ENCODE measurements at places on chromosomes 4 and X.

DNA sequence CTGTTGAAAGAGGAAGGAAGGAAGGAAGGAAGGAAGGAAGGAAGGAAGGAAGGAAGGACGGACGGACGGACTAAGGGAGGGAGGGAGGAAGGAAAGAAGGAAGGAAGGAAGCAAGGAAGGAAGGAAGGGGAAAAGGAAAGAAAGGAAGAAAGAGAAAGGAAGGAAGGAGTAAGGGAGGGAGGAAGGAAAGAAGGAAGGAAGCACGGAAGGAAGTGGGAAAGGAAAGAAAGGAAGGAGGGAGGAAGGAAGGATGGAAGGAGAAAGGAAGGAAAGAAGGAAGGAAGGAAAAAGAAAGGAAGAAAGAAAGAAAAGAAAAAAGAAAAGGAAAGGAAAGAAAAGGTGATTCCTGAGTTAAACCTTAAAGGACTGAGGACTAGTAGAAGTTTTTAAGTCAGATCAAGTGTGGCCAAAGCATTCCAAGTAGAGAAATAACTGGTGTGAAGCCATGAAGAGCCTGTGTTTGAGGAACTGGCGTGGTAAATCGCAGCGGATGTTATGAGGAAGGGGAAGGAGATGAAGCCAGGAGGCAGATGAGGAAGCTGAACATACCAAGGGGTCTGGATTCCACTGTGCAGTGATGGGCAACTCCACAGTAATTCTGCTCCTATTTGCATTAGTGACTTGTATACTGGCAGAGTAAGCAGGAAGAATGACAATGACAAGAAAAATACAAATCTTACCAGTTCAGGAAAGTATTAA is 163.5 kb downstream of the MGST2 start:
- no peak for DNase-seq

GRCh38 chr4:128068918-128069317 is 7.8 kb downstream of the LARP1B start:
- no peak for DNase-seq

GRCh38 chrX:124085063-124085462 is 123.6 kb downstream of the STAG2 start:
- no peak for DNase-seq

DNA sequence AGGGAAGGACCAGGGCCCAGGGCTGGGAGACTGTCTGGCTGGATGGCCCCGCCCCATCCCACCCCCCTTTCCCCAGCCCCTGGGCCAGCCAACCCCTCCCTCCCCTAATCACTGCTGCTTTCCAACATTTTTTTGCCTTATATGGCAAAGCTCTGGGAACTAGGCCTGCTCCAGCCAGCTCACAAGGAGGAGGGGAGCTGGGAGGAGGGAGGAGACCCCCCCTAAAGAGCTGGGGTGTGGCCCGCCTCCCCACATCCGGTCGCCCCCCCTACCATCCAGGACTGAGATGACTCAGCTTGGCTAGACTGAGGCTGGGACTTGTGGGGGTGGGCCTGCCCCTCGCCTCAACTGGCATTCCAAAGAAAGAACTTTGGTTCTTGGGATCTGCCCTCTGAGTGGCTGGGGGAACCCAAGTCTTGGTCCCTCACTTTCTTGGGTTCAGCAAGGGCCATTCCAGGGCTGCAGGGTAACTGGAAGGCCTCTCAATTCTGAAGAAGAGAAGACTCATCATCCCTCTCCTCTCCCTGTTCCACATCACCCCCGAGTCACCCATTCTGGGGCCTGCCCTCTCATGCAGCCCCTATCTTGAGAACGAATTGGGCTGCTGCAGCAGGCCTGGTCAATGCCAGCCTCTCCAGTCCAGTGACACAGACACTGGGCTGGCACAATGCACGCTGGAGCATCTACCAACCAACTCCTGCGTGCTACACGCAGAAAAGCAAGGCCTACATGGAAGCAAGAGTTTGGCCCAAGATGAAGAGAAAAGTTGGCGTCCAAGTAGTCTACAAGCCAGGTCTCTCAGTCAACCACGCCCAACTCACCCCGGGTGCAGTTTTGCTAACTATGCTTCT is 4.8 kb downstream of the FLNA start:
- peak; percentile 72 for DNase-seq

DNA sequence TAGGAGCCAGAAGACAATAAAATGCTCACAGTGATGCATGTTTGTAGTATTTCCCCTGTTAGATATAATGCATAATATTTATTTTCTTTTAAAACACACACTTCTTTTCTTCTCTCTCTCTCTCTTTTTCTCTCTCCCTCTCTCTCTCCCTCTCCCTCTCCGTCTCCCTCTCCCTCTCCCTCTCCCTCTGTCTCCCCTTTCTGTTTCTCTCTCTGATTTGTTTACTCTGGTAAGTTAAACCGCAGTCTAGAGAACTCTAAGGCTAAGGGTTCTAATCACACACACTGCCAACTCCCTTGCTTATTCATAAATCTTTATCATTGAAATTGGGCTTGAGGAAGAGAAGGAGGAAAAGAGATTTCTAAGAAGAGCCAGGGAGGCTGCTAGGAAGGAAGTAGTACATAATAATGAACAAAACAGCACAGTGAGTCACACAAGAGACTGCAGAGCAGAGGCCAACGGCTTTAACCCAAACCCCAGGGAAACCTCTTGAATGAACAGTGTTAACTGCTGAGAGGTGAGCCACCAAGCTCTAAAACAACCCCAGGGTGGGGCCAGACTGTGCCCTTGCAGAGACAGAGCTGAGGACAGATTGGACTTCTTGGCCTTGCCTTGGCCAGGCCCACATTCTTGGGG is 9.1 kb upstream of the PHOX2B start:
- DNase-seq: no peak

DNA sequence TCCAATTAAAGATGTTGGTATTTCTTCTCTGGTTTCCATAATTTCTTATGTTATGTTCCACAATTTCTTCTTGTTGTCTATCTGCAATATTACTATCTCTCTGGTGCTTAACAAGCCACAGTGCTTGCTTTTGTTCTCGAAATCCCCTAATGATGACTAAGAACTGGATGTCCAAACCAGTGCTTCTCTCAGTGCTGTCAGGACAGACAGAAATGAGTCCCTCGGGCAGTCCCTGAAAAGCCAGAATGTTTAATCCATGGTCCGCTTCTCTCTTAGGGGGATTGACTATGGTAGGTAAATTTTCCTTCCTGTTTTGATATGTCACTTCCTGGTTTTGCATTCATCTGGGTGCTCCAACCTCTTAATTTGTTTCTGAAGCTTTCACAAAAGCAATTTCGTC is 321.6 kb upstream of the PCDH10 start:
- no peak for DNase-seq

GRCh38 chrX:103637604-103638338 is 9.0 kb downstream of the TCEAL1 start:
- DNase-seq: no peak

GRCh38 chrX:119055687-119056086 is 17.1 kb upstream of the CT47C1 start:
- no peak for DNase-seq

- no peak for DNase-seq
Measured at GRCh38 chr4:95421869-95422268, 126.9 kb downstream of the UNC5C start.

GRCh38 chrX:21374163-21374993 is at the start of gene CNKSR2:
Gene CNKSR2, plus strand, starts transcription at chrX:21374418. Its CDS starts 480 bp downstream, at chrX:21374898.
- peak; percentile 91 for DNase-seq

GRCh38 chr4:20422398-20422797 is 170.7 kb downstream of the SLIT2 start:
- peak; percentile 36 for DNase-seq

- DNase-seq: no peak
Measured at GRCh38 chr4:98148856-98149255, 5.6 kb upstream of the STPG2 start.

DNA sequence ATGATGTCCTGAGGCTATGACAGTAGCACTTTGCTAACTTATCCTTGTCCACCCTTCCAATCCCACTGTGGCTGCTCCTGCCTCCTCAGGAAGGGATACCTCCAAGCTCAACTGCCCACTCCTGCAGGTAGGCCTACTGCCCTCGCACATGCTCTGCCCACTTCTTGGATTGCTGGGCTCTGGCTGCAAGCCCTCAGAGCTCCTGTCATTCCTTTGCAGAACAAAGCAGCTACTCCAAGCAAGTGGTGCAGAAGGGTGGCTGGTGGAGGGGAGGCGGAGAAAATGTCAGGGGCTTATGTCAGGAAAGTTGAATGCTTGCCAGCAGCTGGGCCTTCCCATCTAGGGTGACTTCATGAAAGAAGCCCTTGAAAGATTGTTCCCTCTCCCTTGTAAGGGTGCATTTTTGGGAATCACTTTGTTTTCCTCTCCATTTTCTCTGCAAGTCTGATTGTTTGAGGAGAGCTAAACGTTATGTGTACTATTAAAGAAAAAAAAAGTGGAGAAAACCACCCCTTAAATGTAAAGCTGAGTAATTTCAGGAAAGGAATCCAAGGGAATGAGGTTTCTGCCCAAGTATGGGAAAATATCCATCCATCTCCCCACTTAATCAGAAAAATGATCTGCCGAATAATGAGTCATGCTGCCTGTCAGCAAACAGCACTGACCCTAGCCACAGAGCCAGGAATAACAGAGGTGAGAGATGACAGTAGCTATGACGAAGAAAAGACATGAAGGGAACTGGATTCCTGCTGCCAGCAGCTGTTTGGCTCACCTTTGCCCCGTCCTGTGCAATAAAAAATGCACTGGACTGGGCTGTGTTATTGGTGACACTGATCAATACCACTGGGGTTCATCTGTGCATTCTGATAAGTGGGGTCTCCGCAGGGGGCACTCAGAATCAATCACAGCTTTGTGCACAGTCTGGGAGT is 102.0 kb downstream of the RTL5 start:
- peak; percentile 48 for DNase-seq

GRCh38 chr4:55385201-55385649 is 10.5 kb upstream of the TMEM165 start:
- no peak for DNase-seq

DNA sequence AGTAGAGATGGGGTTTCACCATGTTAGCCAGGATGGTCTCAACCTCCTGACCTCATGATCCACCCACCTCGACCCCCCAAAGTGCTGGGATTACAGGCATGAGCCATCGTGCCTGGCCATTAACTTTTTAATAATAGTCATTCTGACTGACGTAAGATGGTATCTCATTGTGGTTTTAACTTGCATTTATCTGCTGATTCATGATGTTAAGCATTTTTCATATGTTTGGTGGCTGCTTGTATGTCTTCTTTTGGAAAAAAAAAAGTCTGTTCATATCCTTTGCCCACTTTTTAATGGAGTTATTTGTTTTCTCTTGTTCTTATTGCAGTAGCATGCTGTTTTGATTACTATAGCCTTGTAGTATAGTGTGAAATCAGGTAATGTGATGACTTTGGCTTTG is 45.8 kb downstream of the ANXA10 start:
- DNase-seq: no peak

DNA sequence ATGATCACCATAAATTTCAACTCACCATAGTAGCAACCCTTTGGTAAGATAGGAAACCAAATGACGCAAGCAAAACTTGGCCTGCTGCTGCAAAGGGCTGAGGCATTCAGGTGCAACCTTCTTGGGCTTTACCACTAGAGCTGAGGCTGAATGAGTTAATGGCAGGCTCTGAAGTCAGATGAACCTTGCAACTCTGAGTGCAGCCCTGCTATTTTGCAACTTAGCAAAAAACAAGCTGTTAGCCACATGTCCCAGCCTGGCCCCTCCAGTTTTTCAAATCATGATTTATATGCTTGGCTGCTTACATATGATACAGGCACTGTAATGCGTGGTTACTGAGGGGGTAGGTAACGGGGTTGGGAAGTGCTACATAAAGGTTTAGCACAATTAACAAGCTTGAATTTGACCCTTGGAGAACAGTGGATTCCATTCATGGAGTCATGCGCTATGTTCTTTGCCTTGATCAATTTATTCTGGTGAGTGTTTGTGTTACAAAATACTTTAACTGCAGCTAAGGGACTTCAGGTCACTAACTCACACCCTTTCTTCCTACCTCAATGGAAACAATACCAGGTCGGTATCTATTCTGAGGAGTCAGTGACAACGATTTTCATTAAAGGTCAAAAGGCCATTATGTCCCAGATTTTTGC is 80.5 kb upstream of the PPARGC1A start:
- no peak for DNase-seq

- peak; percentile 9 for DNase-seq
Measured at GRCh38 chrX:154411981-154412340, 622 bp downstream of the TAFAZZIN start.

GRCh38 chr4:98614662-98615061 is 43.7 kb downstream of the TSPAN5 start:
- DNase-seq: no peak

GRCh38 chr4:156705311-156705710 is 266.3 kb downstream of the PDGFC start:
- DNase-seq: no peak

GRCh38 chr4:38413524-38414341 is 250.3 kb upstream of the KLF3 start:
- no peak for DNase-seq

GRCh38 chr4:20474119-20474518 is 222.4 kb downstream of the SLIT2 start:
- no peak for DNase-seq

DNA sequence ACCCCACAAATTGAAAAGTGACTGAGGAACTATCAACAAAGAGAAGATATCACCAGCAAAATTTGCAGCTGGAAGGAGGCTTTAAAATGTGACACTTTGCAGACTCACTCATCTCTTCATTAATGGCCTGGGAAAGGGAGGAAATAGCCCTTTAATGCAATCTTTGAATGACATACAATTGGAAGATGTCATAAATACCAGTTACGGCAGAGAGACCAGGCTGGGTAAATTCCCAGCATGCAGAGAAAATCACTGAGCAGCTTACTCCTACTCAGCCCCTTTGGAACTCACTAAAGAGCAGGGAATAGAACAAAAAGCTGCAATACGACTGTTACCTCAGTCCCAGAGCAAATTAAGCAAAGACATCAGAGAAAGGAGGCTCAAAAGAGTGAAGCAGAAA is 238.9 kb downstream of the HS3ST1 start:
- no peak for DNase-seq

DNA sequence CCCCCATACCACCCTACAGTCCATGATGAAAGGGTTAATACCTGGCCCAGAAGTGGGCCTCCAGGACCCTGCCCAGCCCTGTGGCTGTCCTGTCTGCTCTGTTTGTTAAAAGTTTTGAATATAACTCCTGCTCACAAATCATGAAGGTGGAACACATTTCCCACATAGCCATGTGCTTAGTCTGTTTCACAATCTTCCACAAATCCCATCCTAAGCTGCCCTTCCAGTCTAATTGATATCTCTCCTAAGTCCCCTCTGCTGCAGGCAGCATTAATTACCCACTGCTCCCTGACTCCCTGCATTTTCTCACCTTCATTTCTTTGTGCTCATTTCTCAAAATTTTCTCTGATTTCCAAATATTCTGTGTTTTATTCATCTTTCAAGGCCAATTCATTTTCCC is 142.6 kb downstream of the AASDH start:
- DNase-seq: no peak

DNA sequence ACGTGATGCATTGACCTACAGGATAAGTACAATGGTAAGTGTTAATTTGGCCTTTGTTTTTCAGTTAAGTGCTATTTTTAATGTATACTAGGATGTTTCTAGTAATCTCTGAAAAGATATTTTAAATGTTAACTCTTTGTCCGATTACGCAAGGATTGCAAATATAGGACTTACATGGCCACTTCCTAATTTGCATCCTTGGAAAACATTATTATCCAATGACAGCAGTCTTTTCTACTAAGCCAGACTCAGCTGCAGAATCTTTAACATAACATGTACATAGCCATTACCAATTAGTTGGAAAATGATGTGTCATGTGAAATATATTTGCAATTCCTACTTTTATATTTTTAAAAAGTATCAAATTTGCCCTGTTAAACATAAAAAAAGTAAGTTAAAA is 124.7 kb downstream of the MID1 start:
- DNase-seq: no peak

- peak; percentile 9 for DNase-seq
Measured at GRCh38 chr4:1864076-1865008, 6.9 kb upstream of the NSD2 start.

Measured in NCI-H2227 treated with DMSO at 0.1 percent for 48 hours (cell line).